Fibroblast of skin of scalp (primary cell): ENCODE measurements at places on chromosomes 3 and 15.

DNA sequence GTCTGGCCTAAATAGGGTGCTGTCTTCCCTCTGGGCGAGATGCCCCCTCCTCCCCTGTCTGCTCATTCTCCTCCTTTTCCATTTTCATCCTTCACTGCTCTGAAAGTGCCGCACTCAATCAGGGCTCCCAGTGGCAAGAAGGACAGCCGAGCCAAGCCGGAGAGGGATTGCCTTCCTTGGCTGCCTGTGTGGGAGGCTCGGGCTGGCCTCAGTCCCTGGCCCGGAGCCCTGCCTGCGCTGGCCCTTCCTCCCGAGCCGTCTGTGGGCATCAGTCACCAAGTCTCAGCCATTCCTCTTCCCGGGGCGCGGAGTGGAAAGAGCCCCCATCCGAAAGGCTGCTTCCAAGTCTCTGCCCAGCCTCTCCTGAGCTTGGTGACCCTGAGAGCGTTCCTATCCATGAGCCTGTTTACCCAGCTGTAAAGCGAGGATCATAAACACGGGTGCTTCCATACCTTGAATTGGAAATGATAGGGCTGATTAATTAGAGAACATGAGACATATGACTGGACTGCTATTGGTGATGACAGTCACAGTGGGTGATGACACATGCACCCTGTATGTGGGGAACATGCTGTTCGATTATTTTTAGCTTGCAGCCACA, 59.1 kb upstream of the TLE3 start:
- peak; percentile 56 for DNase-seq

GRCh38 chr15:39181056-39181747, 399.7 kb upstream of the THBS1 start:
- DNase-seq = peak; percentile 67

- no peak for DNase-seq
Observed at GRCh38 chr3:152284906-152285305, 16.2 kb downstream of the MBNL1 start.

GRCh38 chr3:79286882-79287281, 480.9 kb downstream of the ROBO1 start:
- DNase-seq = peak; percentile 61

DNA sequence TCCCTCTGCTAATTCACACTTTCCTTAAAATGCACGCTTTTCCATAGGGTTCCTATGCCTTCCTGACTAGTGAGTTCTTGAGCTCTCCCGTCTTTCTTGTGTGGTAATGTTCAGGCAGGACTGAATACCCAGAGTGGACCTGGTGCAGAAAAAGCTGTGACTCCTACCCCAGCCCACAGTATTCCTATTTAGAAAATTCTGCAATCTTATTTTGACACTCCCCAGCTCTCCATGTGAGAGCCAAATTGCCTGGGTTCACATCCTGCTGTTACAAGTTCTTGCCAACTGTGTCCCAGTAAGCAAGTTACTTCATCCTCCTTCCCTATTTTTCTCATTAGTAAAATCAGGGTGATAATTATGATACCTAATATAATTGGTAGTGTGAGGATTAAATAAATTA, 290.8 kb upstream of the SLCO3A1 start:
- no peak for DNase-seq

DNA sequence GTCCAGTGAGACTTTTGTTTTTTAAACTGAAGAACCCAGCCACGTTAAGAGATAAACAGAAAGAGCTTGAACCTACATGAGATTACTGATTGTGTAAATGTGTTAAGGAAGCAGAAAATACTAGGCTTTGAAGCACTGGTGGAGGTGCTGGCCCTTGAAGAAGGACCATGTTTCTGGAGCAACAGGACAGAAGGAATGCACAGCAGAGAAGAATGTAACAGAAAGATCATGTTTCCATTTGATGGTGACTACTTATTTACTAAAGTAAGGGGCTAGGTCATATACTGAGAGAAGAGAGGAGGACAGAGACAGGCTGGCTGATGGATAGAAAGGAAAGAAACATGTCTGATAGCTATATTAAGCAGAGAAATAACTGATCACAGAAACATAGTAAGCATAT, 88.8 kb downstream of the CLASP2 start:
- DNase-seq = no peak

DNA sequence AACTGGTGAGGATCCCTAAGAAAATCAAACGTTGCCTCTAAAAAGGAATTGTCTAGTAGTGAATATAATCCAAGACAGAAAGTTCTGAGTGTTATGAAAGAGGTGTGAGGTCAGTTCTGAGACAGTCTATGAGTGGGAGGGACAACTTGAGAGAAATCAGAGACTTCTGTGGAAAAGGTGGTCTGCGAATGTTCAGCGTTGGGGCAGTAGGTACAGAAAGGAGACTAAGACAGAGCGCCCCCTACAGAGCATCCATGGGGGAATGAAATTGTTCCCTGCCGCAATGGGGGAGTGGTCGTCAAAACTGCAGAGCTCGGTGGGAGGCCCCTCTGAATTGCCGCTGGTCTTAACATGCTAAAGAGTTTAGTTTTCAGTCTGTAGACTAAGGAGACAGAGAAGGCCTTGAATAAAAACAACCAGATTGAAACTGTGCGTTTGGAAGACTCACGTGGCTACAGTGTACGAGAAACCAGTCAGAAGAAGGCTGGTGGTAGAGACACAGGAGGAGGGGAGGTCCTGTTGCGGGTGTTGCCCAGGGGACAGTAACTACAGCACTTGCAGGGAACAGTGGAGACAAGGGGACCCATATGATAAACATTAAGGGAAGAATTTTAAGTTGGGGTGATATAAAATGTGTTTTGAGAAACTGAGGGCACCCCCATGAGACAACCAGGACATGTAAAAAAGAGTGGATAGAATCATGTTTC, 6.9 kb downstream of the TNIK start:
- no peak for DNase-seq

GRCh38 chr15:54772663-54773062, 424.1 kb downstream of the RSL24D1 start:
- no peak for DNase-seq

DNA sequence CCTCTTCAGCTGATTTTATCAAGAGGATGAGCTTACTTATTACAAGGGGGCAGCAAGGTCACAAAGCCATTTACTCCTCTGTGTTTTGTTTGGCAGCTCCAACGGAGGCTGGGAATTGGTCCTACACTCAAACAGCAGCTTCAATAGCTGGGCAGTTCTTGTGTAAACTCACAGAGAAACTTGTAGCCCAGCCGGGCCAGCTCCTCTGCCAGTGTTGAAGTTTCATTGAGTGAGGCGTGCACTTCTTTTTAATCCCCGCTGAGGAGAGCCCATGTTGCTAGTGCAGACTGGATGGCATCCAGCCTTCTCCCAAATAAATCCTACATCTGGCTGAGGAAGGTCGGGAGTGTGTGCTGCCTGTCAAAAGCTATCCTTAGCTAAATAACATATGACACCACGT, 59.5 kb downstream of the BFSP2 start:
- DNase-seq = peak; percentile 37

DNA sequence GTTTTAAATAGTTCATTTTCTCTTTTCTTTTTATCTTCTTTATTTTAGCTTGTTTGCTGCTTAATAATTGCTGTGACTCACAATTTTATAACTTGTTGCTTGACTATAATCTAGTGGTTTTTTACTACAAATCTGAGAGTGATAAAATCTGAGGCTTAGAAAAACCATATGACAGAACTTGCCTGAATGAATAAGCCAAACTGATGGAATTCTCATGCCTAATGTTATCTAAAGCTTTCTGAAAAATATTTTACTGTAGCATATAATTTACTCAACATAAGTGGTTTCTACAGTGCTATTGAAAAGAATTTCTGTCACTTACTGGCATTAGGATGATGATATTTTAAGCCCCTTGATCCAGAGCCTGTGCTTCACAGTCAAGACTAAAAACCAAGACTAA, 175.1 kb downstream of the VGLL3 start:
- DNase-seq = peak; percentile 44

DNA sequence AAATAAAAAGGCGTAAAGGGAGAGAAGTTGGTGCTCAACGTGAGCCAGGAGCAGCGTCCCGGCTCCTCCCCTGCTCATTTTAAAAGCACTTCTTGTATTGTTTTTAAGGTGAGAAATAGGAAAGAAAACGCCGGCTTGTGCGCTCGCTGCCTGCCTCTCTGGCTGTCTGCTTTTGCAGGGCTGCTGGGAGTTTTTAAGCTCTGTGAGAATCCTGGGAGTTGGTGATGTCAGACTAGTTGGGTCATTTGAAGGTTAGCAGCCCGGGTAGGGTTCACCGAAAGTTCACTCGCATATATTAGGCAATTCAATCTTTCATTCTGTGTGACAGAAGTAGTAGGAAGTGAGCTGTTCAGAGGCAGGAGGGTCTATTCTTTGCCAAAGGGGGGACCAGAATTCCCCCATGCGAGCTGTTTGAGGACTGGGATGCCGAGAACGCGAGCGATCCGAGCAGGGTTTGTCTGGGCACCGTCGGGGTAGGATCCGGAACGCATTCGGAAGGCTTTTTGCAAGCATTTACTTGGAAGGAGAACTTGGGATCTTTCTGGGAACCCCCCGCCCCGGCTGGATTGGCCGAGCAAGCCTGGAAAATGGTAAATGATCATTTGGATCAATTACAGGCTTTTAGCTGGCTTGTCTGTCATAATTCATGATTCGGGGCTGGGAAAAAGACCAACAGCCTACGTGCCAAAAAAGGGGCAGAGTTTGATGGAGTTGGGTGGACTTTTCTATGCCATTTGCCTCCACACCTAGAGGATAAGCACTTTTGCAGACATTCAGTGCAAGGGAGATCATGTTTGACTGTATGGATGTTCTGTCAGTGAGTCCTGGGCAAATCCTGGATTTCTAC, at the start of gene RARB:
Gene RARB, plus strand, starts transcription at position 322 of the 847 bp plus-strand sequence. Its CDS starts 469 bp downstream, at position 791.
- peak; percentile 93 for DNase-seq

- DNase-seq = peak; percentile 43
Observed at GRCh38 chr3:1404270-1404962, 311.6 kb downstream of the CNTN6 start.

DNA sequence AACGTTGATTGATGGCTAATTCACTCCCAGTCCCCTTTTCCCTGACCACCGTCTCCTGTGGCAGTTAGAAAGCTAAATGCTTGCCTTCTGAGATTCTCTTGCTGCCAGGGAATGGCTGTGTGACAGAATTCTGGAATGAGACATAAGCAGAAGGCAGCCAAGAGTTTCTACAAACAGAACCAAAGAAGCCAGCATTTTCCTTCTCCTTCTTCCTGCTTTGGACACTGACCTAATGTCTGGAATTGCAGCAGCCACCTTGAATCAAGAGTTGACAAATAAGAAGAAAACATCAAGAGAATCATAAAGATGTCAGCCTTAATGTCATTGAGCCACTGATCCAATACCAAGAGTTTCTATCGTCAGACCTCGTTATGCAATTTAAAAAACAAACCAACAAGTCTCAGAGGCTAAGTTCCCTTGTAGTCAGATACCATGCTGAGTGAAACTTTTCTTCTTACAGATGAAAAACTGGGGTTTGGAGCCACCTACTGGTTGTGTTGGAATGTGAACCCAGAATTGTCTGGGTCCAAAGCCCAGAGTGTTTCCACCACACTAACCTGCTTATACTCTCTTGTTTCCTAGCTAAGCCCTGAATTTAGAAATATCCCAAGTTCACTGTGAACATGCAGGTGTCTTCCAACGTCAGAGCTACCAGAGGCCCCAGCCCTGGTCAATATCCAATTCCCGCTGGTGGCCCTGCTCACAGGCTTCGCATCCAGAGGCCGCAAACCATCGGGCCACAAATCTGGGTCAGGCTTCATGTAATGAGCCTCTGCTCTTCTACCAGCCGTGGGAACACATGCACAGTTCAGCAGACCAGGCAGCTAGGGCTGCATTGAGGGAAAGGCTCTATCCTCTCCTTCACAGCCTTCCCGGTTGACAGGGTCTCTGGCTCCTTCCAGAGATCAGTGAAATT, 42.5 kb downstream of the MCF2L2 start:
- DNase-seq = peak; percentile 63

DNA sequence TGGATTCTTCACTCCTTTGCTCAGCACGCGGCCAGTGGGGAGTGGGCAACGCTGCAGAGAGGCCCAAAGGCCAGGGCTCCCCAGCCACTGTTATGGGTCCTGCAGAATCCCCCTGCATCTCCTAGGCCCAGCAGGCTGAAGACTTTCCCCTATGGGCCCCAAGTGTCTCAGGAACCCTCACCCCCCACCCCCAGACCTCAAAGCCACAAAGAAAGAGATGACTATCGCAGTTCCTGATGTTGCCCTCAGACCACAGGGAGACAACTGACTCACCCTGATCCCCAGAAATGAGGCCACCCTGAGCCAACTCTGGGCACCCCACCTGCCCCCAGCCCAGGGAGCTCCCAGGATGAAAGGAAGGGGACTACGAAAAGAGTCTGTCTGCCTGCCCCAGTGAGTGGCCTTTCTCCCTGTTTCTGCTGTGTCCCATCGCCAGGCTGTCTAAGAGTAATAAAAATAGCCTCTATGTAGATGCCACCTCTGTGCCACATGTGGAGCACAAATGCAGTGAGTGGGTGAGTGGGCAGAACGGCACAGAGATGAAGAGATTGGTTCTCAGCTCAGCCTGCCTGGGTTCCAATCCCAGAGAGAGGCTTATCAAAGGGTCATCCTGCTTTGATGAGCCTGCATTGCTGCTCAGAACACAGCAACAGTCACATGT, 283.0 kb downstream of the UACA start:
- DNase-seq = no peak

GRCh38 chr3:65339192-65339740, 651.5 kb upstream of the ADAMTS9 start:
- no peak for DNase-seq

DNA sequence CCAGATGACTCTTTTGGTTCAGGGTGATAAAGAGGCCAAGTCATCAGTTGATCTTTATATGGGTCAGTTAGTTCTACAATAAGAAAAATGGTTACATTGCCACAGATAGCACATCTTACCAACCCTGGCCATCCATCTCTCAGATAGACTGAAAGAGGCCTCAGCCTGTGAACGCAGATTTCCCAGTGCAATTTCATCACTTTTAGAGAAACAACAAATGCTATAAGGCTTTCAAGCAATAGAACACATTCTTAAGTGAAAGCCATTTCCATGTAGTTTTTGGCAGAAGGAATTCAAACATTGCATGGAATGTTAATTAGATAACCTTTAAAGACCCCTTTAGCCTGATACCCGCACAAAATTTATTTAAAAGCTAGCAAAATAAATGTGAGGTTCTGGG, 200.6 kb upstream of the ZBTB20 start:
- DNase-seq = no peak

- peak; percentile 71 for DNase-seq
Observed at GRCh38 chr15:51649659-51650521, 27.3 kb upstream of the DMXL2 start.

GRCh38 chr15:100909565-100909964, 9.6 kb upstream of the LRRK1 start:
- no peak for DNase-seq

DNA sequence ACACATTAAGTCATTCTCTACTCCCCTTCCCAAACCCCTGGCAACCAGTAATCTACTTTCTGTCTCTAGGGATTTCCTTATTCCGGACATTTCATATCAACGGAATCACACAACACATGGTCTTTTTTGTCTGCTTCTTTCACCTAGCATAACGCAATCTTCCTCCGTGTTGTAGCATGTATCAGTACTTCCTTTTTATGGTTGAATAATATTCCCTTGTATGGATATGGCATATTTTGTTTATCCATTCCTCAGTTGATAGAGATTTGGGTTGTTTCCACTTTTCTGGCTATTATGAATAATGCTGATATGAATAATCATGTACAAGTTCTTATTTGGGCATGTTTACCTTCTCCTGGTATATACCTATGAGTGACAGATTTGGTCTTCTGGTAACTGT, 63.1 kb downstream of the TRANK1 start:
- no peak for DNase-seq

GRCh38 chr3:186362988-186363387, 954 bp upstream of the DGKG start:
- DNase-seq = no peak

GRCh38 chr3:30847592-30847991, 46.9 kb downstream of the GADL1 start:
- DNase-seq = no peak

GRCh38 chr3:178487752-178488151, 48.5 kb upstream of the KCNMB2 start:
- DNase-seq = no peak
